NCI-H774 (cell line): ENCODE measurements at places on chromosomes 4 and X.
A peak's percentile ranks its signal among the peaks of the same experiment; 100 is the strongest.

- no peak for DNase-seq
Observed at GRCh38 chr4:153393397-153393796, 48.9 kb downstream of the MND1 start.

DNA sequence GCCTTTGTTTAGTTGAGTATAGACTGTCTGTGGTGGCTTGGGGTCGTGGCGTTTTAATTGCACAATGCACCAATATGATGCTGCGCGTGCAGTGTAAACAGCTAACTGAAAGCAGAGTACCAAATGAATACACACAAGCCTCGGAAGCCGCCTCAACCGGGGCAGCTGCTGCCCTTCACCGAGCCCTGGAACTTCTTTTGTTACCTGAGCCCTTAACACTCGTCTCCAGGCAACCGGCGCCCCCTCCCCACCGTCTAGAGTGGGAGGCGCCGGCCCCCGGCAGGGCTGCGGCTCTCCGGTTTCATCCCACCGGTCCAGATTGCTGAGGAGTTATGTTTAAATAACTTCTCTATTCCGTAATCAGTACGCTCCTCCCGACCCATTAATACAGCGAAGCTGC, 173.2 kb upstream of the TBL1X start:
- peak; percentile 23 for DNase-seq

GRCh38 chr4:53195815-53196661, 169.8 kb downstream of the SCFD2 start:
- DNase-seq: no peak

GRCh38 chrX:36007207-36007606, 87.7 kb downstream of the CFAP47 start:
- DNase-seq: no peak
